ENCODE measurements at places on chromosomes 5 and 9. TPM values are rescaled to one million over a fixed set of nuclear protein-coding genes. Genes with fewer than 3 reads are reported as not detected.

DNA sequence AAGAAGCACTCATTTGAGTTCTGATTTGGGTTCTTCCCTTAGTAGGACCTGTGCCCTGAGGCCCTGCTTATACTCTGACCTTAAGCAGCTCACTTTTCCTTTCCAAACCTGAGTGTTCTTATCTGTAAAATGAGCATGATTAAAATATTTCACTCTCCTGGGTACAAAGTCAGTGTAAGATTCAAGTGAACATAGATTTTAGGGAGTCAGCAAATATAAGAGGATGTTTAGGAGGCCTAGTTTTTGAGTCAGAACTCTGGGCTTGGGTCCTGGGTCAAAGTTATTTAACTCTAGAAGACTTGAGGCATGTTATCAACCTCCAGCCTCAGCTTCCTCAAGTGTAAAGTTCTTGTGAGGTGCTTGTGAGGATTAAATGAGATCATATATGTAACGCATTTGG, 8.7 kb upstream of the SPARC start:
- no peak for DNase-seq

DNA sequence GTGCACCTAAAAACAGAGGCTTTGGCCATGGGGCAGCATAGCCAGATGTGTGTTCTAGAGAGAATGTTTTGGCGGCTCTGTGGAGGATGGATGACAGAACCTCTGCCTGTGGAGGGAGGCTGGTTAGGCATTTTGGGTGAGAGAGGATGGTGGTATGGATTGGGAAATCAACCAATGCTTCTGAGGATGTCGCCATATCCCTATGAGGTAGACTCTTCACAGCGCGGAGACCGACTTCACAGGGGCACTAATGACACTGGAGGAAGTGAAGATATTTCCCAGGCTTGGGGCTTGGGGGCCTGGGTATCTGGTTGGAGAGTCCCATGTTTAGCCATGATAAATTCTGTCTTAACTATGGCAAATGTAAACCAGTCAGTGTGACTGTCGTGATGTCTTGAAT, 140.6 kb upstream of the KLF4 start:
- no peak for DNase-seq

HAPLN1 gene
- total RNA-seq: 0.22 TPM

QRFP gene
- not detected for total RNA-seq

EHMT1 gene
- total RNA-seq: 121 TPM

OSMR gene
- total RNA-seq: 1.5 TPM

- DNase-seq: no peak
Measured at GRCh38 chr5:5326115-5326758, 96.2 kb upstream of the ICE1 start.

Data from H9 (cell line).